ENCODE measurements at places on chromosomes 12 and 14.

DNA sequence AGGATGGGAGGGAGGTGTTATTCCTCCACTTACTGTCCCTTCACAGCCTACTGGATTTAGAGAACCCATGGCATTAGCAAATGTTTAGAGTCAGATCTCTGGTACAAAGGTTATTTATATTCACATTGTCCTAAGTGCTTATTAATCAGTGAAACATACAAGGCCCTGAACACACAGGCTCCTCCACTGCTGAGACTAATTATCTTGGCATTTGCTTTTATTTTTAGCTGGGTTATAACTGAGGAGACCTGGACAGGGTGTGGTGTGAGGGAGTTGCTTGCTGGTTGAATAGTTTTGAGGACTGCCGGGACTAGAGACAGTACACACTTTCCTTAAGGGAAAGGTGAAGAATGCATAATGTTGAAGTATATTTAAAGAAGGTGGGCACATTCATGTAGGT lies 77.5 kb downstream of the FIGNL2 start:
- DNase-seq, result no peak

DNA sequence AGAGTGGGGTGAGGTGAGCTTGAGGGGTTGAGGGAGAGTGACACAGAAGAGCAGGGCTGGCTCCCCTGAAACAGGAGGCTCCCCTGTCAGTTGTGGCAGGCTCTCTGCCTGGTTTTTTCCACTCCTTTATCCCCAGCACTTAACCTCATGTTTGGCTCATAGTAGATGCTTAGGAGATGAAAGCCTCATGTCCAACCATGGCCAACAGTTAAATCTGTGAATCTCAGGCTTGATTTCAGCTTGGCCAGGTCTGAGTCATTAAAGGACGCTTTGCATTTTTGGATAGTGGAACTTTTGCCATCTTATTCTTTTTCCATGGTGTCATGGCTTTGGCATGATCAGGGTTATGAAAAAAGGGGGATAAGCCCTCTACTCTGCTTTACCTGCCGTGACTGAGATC lies 117.2 kb downstream of the CACNA1C start:
- no peak for DNase-seq

GRCh38 chr12:48907245-48907644 lies 18.0 kb downstream of the FKBP11 start:
- no peak for DNase-seq

- DNase-seq, result no peak
Measured at GRCh38 chr12:104467346-104467837, 10.6 kb downstream of the CHST11 start.

DNA sequence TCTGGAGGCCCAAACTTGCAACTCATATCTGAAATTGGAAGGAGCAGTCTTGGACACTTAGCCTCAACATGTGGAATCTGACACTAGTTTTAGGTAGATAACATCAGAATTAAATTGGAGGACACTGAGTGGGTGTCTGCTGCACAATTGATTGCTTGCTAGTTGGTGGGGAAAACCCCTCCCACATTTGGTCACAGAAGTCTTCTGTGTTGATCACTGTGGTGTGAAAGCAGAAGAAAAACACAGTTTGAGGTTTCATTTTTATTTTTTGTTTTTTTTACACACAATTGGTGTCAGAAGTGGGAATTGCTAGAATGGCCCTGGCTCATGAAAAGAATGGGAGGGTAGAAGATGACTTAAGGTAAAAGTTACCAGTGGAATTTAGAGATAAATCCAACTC lies 78.0 kb upstream of the CD163 start:
- DNase-seq, result no peak

- no peak for DNase-seq
Measured at GRCh38 chr12:21865846-21866245, 75.4 kb downstream of the ABCC9 start.

DNA sequence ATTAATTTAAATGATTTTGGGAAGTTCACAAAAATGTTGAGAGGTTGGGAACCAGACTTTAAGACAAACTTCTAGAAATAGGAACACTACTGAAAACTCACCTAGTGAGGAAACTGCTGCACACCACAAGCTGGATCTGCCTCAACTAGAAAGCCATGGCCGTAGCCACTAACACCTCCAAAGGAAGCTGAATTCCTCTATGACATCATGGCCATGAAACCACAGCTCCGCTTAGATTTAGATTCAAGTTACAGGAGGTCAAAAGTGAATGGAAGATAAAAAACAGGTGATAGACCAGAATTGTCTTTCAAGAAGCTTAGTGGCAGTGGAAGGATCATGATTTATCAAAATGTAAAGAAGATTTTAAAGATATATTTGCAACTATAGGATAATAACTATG lies 208.8 kb upstream of the ALG10 start:
- DNase-seq, result no peak

DNA sequence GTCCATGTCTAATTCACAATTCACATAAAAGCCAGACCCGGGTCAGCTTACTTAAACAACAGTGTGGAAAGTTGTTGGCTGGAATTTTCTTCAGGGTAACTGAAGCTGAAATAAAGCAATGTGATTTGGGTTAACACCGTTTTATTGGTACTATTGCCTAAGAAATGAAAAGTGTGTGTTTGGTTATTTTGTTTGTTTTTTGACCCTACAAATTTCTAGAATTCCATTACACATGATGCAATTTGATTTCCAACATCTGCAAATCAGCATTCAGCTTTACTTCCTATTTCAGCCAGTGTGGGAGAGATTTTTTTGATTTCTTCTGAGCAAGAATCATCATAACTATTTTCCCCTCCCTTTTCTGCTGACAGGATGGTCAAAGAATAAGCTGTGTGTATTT lies 45.7 kb upstream of the CLMN start:
- no peak for DNase-seq

GRCh38 chr12:96386794-96387193 lies 13.4 kb downstream of the CDK17 start:
- DNase-seq, result no peak

GRCh38 chr12:38930990-38931389 lies 25.6 kb upstream of the CPNE8 start:
- no peak for DNase-seq

DNA sequence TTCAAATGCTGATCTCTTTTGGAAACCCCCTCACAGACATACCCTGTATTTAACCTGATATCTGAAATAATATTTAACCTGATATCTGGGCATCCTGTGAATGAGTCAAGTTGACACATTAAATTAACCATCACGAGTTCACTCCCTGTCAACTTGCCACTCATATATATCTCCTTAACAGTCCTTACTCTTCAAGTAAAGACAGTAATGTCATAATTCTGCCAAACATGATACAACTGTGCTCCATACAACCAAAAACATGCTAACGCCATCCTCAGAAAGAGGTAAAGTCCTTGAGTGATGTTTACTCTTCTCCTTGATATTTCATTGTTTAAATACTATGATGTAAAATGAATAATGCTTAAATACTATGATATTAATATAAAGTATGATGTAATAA lies 105.0 kb downstream of the PLCZ1 start:
- no peak for DNase-seq

DNA sequence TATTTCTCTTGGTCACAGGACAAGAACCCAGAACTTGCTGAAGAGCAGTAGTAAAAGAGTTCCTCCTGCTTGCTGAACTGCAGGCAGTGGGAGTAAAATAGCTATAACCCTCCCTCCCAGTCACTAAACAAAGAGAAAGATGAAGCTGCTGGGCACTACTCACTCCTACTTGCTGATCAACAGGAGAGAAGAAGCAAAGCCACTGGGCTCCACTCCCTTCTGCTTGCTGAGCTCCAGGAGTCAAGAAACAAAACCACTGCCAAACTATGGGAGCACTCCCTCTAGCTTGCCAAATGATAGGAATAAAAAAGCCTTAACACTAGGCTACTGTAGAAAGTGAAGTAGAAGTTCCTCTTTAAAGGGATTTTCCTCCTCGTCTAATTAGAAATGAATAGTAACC lies 155.3 kb downstream of the RASSF9 start:
- no peak for DNase-seq

DNA sequence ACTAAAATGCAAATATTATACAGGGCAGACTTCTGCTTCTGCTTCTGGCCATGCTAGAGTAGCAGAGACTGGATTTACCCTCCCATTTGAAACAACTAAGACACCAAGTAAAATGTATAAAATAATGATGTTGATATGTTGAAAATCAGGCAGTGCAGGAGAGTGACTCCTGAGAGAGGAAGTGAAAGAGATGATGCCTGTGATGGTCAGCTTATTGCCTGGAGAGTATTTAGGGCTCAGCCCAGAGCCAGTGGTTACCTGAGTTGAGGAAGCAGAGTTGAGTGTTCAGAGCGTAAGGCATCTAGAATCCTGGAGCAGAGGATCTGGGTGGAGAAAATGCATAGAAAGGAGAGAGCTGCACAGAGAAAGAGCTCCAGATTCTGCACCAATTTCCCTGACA lies 131.8 kb upstream of the C14orf180 start:
- no peak for DNase-seq

DNA sequence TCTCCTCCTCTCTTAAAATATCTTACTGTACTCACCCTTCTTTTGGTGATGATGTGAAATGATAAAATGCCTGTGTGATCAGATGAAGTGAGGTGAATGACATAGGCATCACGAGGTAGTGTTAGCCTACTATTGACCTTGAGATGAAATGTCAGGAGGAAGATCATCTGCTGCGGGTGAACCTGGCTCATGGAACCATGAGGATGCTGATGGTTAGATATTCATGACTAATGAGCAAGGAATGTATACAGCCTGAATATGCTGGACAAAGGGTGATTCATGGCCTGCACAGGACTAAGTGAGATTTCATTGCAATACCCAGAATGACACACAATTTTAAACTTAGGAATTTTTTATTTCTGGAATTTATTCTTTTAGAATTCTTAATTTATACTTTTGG lies 89.6 kb downstream of the DAAM1 start:
- DNase-seq, result no peak

DNA sequence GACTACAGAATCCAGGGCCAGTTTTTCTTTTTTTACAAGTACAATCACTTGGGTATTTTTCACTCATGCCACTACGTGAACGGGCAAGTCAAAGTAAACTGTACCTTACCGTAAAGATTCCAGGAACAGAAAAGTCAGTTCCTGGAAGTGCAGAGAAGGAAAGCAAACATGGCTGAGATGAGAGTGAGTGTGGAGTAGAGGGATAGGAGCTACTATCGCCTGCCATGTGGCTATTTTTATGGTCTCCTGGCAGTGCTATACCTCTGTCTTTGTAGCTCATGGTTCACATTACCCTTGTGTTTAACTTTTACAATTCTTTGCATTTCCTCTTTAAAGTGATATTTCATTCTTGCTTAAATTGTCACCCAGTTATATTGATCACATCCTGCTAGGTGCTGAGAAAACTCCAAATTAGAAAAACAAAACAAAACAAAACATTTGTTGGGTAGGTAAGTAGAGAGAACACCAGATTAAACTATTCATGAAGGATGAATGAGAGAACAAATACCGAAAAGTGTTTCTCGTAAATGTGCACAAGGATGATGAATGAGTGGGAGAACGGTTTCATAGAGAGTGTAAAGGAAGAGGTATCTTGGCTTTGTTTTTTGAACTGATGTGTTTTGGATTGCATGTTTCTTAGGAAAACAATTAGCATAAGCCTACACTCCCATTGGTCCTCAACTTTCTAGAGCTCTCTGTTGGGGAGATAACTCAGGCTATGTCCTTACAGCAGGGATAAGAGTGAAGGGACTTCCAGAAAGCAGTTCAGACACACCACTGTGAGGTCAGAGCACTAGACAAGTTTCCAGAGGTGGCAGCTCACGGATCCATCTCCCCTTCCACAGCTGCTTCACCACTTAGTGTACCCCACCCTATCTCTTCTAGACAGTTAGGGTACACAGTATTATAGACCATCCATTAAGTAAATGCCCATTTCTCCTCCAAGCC lies 163.7 kb downstream of the IPO8 start:
- no peak for DNase-seq

DNA sequence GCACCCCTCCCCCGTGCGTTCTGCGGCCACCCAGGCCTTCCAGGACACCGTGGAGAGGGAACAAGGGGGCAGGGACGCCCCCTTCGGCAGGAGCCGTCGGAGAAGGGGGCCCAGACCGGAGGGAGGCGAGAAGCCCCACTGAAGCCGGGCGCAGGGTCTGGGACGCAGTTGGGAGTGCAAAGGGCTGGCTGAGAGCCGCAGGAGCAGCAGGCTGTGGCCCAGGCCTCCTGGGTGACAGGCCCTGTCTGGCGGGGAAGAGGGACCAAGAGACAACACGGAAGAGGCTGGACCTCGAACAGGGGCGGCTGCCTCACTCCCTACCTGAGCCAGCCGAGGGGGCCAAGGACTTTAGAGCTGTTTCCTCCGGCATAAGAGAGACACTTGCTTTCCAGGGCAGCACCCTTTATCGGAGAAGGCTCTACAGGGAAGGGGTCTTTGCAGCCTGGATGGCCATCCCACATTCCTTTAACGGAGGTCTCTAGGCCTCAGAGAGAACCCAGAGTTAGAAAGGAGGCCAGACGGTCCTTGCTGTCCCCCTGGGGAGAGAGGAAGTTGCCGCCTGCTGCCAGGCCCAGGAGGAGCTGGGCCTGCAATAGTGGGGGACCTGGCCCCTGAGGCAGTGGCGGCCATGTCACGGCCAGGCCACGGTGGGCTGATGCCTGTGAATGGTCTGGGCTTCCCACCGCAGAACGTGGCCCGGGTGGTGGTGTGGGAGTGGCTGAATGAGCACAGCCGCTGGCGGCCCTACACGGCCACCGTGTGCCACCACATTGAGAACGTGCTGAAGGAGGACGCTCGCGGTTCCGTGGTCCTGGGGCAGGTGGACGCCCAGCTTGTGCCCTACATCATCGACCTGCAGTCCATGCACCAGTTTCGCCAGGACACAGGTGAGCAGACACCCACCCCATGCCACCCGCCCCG lies 1.3 kb downstream of the DTX1 start:
- DNase-seq, result no peak

DNA sequence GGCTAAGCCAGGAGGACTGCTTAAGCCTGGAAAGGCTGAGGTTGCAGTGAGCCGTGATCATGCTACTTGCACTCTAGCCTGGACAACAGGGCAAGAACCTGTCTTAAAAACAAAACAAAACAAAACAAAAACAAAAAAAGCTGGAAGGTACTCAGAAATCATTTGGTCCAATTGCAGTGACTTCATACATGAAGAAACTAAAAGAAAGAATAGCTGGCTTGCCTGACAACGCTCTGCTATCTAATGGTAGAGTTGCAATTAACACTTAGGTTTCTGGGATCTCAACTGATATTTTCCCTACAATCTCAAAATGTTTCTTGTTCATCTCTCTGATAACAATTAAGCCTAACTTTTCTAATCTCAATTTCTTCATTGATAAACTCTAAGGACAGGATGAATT lies 13.7 kb downstream of the EEA1 start:
- DNase-seq, result no peak

DNA sequence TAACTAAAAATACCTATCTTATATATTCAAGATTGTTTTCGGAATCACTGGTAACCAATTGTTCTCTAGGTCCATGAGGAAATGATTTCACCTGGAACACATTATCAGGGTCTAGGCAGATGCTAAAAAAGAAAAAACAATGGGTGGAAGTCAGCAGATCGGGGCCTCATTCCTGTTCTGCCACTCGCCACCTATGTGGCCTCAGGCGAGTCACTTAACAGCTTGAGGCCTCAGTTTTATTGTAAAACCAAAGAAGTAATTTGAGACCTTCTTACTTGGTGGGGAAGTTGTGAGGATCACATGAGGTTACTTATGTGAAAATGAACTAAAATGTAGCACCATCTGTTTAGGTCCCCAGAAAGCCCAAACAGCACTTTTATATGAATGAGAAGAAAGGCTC lies 6.2 kb upstream of the RNASE10 start:
- DNase-seq, result no peak

- no peak for DNase-seq
Measured at GRCh38 chr14:85214471-85214870, 315.5 kb upstream of the FLRT2 start.

- DNase-seq, result no peak
Measured at GRCh38 chr12:51403681-51404136, 12.5 kb upstream of the GALNT6 start.
